ENCODE measurements at places on chromosomes 11 and 22. TPM values are rescaled to one million over a fixed set of nuclear protein-coding genes. Genes with fewer than 3 reads are reported as not detected.

DNA sequence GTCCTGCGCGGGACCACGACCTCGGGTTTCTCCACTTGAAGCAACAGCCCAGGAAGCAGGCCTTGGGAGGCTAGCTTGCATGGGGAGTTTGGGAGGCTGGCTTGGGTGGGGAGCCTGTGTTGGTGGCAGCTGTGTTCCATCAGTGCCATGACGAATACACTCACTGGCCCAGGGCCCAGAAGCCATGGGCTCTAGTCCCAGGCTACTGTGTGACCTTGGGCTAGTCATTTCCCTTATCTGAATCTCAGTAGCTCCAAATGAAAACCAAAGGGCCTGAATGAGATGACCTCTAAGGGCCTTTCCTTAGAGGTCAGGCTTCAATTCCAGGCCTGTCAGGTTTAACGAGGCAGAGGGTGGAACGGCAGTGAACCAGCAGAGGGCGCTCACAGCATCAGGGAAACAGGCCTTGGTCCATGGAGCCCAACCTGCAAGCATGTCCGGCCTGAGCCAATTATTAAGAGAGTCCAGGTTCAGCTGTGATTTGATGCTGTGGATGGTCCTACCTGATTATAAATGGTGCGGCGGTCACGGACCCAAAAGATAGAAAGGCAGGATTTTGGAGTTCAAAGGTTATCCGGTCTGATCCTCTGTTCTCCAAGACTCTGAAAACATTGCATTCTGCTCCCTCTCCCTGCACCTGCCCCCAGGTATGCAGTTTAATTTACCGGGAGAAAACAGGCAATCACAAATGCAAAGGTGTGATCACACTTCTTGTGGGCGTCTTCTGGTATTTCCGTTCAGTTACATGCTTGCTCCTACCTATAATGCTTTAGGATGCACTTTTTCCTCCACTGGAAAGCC lies 15.9 kb downstream of the PTPN5 start:
- DNase-seq, result peak; percentile 87
- peaks cover 6% of the 10 kb centered on the region for H3K4me1 ChIP-seq
- no peak overlapping the region for H3K4me3 ChIP-seq
- no peak overlapping the region for H3K27ac ChIP-seq
- H3K36me3 ChIP-seq, result no peaks in the 10 kb centered on the region

DNA sequence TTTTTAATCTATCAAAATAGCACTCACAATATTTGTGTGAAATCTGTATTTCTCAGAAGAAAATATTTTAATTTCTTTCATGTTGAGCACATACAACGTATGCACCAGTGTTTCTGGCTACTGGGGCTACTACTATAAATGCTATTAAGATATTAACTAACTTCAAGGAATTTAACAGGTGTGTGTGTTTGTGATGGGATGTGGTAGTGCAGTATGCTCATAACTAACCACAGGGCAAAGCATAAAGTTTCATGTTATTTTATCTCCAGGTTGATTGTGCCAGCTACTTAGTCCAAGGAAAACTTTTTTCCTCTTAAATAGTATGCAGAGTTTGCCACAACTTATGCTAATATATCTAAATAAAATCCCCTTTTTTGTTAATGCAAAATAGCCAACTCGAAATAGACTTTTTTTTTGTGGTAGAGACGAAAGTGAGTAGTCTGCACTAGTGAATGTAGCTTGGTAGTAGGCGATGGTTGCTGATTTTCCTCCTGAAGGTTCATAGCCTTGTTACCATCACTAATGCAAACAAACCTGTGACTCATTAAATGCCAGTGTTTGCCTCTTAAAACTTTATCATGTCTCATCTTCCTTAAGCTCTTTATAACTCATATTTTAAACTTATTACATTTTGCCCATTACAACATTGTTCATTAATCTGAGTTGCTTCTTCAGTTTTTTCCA lies 565.5 kb upstream of the ANO3 start:
- no peak overlapping the region for H3K27ac ChIP-seq
- no peaks in the 10 kb centered on the region for H3K27me3 ChIP-seq
- H3K4me1 ChIP-seq, result no peaks in the 10 kb centered on the region
- DNase-seq, result no peak
- H3K4me3 ChIP-seq, result no peak overlapping the region

- H3K36me3 ChIP-seq, result peaks cover 11% of the 10 kb centered on the region
- no peaks in the 10 kb centered on the region for H3K27me3 ChIP-seq
- H3K27ac ChIP-seq, result no peak overlapping the region
- no peak for DNase-seq
- H3K4me3 ChIP-seq, result no peak overlapping the region
Measured at GRCh38 chr11:71987521-71987920, 11.2 kb upstream of the IL18BP start.

DNA sequence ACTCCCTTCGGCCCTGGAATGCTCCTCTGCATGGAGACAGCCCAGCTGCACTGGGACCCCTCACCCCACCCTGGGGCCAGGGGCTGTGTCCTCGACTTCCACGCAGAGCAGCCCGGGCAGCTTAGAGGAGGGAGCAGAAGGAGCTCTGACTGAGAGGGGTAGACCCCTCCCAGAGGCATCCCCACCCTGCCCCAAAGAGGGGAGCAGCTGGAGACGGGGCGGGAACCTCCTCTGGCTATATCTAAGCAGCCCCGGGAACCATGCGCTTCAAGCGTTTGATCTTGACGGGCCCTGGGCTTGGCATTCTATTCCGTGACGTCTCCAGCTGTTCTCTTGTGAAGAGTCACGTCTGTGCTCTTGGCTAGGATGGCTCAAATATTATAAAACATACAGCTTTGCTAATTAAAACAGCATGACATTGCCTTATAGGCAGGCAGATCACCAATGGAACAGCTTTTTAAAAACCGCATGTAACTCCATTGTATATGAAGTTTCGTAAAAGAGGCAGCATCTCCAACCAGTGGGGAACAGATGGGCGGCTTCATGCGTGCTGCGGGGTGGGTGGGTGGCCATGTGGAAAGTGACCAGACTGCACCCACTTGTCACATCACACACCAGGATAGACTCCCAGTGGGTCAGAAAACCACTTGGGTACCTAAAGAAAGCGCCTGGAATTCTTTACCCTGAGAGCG lies 7.7 kb downstream of the KCNQ1 start:
- no peaks in the 10 kb centered on the region for H3K36me3 ChIP-seq
- H3K4me3 ChIP-seq, result no peak overlapping the region
- no peak overlapping the region for H3K27ac ChIP-seq
- H3K27me3 ChIP-seq, result no peaks in the 10 kb centered on the region
- no peak for DNase-seq
- H3K4me1 ChIP-seq, result peaks cover 4% of the 10 kb centered on the region

- H3K36me3 ChIP-seq, result no peaks in the 10 kb centered on the region
- DNase-seq, result no peak
- H3K27me3 ChIP-seq, result no peaks in the 10 kb centered on the region
- no peaks in the 10 kb centered on the region for H3K4me1 ChIP-seq
- no peak overlapping the region for H3K4me3 ChIP-seq
Measured at GRCh38 chr11:87775036-87775435, 400.2 kb downstream of the RAB38 start.

GRCh38 chr11:87006035-87006434 lies 31.7 kb upstream of the TMEM135 start:
- no peaks in the 10 kb centered on the region for H3K36me3 ChIP-seq
- no peak overlapping the region for H3K27ac ChIP-seq
- H3K4me3 ChIP-seq, result no peak overlapping the region
- no peaks in the 10 kb centered on the region for H3K4me1 ChIP-seq
- no peak for DNase-seq
- peaks cover 2% of the 10 kb centered on the region for H3K27me3 ChIP-seq

DNA sequence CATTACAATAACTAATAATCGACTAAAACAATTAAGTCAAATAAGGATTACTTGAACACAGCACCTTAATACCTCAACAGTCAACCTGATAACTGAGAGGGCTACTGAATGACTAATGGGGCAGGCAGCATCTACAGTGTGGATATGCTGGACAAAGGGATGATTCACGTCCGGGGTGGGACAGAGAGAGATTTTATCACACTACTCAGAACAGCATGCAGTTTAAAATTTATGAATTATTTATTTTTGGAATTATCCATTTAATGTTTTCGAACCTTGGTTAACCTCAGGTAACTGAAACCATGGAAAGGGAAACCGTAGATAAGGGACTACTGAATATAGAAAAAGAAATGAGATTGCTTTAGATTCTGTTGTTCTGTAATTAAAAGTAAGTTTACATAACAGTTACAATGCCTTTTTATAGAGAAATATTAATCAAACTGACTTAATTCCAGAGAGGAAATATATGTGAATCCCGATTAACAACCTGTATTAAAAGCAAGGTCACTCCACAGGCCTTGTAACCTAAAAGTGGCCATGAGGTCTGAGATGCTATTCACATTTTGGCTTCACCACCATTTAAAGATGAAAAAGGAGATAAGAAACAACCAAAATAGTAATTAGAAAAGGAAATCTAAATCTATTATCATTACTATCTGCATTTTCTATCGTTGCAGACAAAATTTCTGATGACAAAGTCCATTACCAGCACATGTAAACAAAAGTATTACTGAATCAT lies 119.0 kb upstream of the TP53AIP1 start:
- H3K27me3 ChIP-seq, result no peaks in the 10 kb centered on the region
- H3K27ac ChIP-seq, result no peak overlapping the region
- no peak for DNase-seq
- no peaks in the 10 kb centered on the region for H3K36me3 ChIP-seq
- H3K4me1 ChIP-seq, result no peaks in the 10 kb centered on the region

GRCh38 chr11:47524291-47524874 lies 28.5 kb downstream of the CELF1 start:
- peak overlapping the region; percentile 90 for H3K27ac ChIP-seq
- H3K27me3 ChIP-seq, result no peaks in the 10 kb centered on the region
- peaks cover 72% of the 10 kb centered on the region for H3K4me1 ChIP-seq
- peak; percentile 27 for DNase-seq

GRCh38 chr11:67412495-67413179 lies 2.8 kb upstream of the CARNS1 start:
- no peak for DNase-seq
- no peaks in the 10 kb centered on the region for H3K27me3 ChIP-seq
- H3K36me3 ChIP-seq, result peaks cover 8% of the 10 kb centered on the region
- peaks cover 75% of the 10 kb centered on the region for H3K4me1 ChIP-seq
- H3K4me3 ChIP-seq, result no peak overlapping the region

- no peak overlapping the region for H3K4me3 ChIP-seq
- no peak overlapping the region for H3K27ac ChIP-seq
- H3K27me3 ChIP-seq, result no peaks in the 10 kb centered on the region
- no peaks in the 10 kb centered on the region for H3K36me3 ChIP-seq
- no peak for DNase-seq
Measured at GRCh38 chr11:11987503-11988022, 20.9 kb downstream of the DKK3 start.

DNA sequence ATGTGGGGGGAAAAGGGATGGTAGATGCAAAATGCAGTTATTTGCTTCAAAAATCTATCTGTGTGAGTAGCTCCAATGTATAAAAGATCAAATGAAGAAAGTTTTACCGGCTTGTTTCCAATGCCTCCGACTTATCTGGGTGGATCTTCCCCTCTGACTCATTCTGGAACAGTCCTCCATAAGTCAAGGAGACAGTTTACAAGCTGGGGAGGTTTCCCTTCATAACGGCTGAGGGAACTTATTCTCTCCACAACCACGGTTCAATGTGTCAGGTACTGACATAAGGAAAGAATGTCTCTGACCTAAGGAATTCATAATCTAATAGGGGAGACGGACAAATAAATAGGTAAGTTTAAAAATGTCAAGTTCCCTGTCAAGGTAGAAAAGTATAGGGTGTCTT lies 49.7 kb upstream of the BIRC3 start:
- DNase-seq, result no peak
- no peaks in the 10 kb centered on the region for H3K36me3 ChIP-seq
- H3K4me3 ChIP-seq, result no peak overlapping the region
- H3K27me3 ChIP-seq, result no peaks in the 10 kb centered on the region
- peaks cover 31% of the 10 kb centered on the region for H3K4me1 ChIP-seq

DNA sequence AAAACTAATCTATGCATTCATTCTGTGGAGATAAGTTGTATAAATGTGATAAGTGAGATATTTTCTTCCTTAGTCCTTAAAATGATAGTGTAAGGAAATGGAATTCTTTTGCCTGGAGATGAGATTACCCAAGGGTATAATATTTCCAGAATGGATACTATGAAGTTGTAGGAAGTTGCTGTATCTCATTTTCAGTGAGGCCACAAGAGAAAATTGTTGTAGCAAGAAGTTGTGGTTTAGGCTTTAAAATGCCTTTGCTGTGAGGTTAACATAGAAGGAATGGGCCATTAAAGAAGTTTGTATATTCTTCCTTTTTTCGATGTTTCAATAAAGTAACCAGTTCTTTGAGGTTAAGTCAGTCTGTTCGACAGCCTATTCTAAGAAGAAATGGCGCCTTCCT lies 50.7 kb upstream of the LIN7C start:
- no peak overlapping the region for H3K27ac ChIP-seq
- DNase-seq, result no peak
- H3K36me3 ChIP-seq, result no peaks in the 10 kb centered on the region
- no peak overlapping the region for H3K4me3 ChIP-seq

DNA sequence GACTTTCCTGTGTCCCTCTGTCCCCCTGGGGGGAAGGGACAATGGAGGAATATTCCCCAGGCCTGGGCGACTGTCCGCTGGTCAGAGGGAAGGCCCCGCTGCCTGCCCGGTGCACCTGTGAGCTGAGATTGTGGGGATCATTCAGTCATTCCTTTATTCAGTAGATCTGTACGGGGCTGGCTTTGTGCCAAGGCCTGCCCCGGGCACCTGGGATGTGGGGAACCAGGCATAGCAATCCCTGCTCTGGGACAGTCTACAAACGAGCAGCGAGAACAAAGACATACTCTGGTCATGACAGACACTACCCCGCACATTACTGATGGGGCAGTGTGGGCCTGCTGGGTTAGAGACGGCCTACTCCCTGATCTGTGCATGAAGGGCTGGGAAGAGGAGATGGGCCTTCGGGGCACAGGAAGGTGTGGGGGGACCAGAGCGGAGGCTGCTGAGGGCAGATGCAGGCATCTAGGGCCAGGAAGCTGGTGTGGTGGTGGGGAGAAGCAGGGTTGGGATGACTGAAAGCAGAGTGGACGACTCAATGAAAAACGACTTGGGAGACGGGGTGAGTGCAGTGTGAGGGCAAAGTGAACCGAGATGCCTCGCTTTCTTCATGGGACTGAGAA lies 1.8 kb upstream of the MYO7A start:
- no peak overlapping the region for H3K27ac ChIP-seq
- no peaks in the 10 kb centered on the region for H3K27me3 ChIP-seq
- DNase-seq, result no peak
- H3K4me3 ChIP-seq, result no peak overlapping the region
- H3K36me3 ChIP-seq, result no peaks in the 10 kb centered on the region

- H3K4me3 ChIP-seq, result no peak overlapping the region
- peaks cover 24% of the 10 kb centered on the region for H3K4me1 ChIP-seq
- peaks cover 5% of the 10 kb centered on the region for H3K36me3 ChIP-seq
- H3K27me3 ChIP-seq, result peaks cover 2% of the 10 kb centered on the region
- H3K27ac ChIP-seq, result no peak overlapping the region
Measured at GRCh38 chr11:36446135-36446534, 63.9 kb downstream of the TRAF6 start.

GRCh38 chr11:47552056-47552565 lies 821 bp downstream of the CELF1 start:
- peak overlapping the region; percentile 95 for H3K27ac ChIP-seq
- H3K4me1 ChIP-seq, result peaks cover 47% of the 10 kb centered on the region
- DNase-seq, result peak; percentile 47
- H3K27me3 ChIP-seq, result no peaks in the 10 kb centered on the region
- H3K36me3 ChIP-seq, result peaks cover 28% of the 10 kb centered on the region

- DNase-seq, result no peak
- H3K4me3 ChIP-seq, result no peak overlapping the region
- H3K4me1 ChIP-seq, result no peaks in the 10 kb centered on the region
- no peak overlapping the region for H3K27ac ChIP-seq
- H3K36me3 ChIP-seq, result no peaks in the 10 kb centered on the region
Measured at GRCh38 chr22:27003297-27003696, 345.9 kb downstream of the MIAT start.

The PKDREJ gene
- total RNA-seq, result not detected

The MMP1 gene
- total RNA-seq, result not detected

The MUC15 gene
- total RNA-seq, result not detected

The C11orf65 gene
- 3.1 TPM for total RNA-seq

The RIMBP3C gene
- total RNA-seq, result not detected

The OR6A2 gene
- 0.05 TPM for total RNA-seq

The CABP4 gene
- total RNA-seq, result 1.4 TPM

The HTR3B gene
- total RNA-seq, result not detected
